ENCODE measurements at places on chromosomes 11 and 22. TPM values are rescaled to one million over a fixed set of nuclear protein-coding genes. Genes with fewer than 3 reads are reported as not detected.

GRCh38 chr22:23745791-23746190 is 5.1 kb downstream of the ZNF70 start:
- no peak for DNase-seq

DNA sequence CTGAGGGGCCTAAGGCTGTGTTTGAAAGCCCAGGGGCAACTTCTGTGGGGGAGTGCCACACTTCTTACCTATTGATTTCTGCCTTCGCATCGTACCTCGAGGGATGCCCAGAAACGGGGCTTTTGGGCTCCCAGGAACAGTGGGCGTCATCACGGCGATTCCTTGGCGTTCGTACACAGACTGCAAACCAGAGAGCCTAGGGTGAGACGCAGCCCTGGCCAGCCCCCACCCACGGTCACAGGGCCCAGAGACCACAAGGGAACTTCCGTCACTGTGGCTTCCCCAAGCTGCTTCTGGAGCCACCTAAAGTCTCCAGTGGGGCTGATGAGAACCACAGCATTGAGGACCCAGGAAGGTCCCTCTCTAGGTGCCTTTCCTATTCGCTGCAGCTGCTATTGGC is 91.9 kb downstream of the CTTN start:
- DNase-seq: no peak

DNA sequence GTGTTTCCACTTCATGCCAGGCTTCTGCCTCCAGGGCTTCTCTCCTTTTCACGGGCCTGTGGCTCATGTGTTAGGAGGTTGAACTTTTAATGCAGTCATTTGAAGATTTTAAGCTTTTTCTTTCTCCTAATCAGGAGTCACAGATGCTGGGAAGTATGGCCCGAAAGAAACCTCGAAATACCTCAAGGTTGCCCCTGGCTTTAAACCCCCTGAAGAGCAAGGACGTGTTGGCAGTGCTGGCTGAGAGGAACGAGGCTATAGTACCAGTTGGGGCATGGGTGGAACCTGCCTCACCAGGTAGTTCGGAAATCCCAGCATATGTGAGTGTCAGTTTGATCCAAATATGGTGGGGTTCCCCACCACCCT is 571 bp downstream of the CCDC15 start:
- DNase-seq: no peak

The CHRM4 gene
- polyA plus RNA-seq: not detected

GRCh38 chr11:11814614-11815452 is 26.9 kb upstream of the USP47 start:
- DNase-seq: no peak

- DNase-seq: no peak
Measured at GRCh38 chr11:31968461-31969358, 122.2 kb upstream of the RCN1 start.

- DNase-seq: no peak
Measured at GRCh38 chr11:39804271-39804670, 1655.2 kb downstream of the LRRC4C start.

GRCh38 chr11:47551086-47551485 is 1.8 kb downstream of the CELF1 start:
- DNase-seq: no peak

DNA sequence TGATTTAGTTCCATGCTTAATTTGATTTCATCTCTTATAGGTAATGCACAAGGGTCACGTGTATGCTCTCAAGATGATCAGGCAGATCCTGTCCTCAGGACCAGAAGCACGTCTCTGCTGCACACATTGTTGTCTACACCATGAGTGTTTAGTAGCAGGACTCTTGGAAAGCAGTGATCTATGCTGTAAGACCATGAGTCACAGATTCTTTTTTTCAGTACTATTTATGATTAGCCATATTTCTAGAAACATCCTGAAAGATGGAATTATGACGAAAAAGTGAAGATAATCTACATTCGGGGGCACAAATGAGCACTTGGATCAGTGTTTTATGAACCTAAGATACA is 29.6 kb downstream of the ZBED4 start:
- no peak for DNase-seq

DNA sequence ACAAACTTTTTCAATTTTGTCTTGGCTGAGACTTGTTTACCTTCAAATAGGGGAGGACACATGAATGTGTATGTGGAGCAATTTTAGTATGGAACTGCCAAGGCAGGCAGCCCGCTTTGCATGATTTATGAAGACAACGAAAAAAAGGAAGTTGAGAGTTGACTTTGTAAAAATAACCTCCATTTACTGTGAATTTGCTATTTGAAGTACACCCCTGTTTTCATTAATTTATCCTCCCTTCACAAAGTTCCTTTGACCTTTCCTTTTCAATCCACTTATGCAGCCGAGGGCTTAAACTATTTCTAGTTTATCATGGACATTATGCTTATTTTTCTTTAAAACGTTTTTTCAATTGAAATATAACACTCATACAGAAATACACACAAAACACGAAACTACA is 369.6 kb upstream of the CADM1 start:
- DNase-seq: no peak

The TCN2 gene
- polyA plus RNA-seq: 174 TPM

GRCh38 chr11:117900121-117900648 is 23.7 kb upstream of the FXYD6 start:
- no peak for DNase-seq

The DRD4 gene
- 0.47 TPM for polyA plus RNA-seq

DNA sequence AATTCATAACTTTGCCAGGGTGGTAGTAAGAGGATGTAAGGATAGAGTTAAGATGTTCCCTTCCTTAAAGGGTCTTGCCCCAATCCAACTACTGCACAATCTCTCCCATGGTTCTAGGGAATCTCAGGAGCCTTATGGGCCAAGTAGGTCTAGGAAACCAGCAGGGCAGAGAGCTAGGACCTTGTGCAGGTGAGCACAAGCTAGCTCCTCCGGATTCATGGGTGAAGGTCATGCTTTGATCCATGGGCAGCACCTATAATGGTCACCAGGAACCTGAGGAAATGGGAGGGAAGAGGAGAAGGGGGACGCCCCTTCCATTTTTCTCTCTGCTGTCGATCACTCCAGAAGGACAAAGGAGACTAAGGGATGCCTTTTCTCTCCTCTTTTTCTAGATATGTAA is 16.8 kb downstream of the KCNJ11 start:
- DNase-seq: no peak

GRCh38 chr11:102389253-102389652 is 42.2 kb downstream of the BIRC2 start:
- DNase-seq: no peak

GRCh38 chr11:19660076-19660475 is 52.6 kb upstream of the NAV2 start:
- DNase-seq: no peak

- no peak for DNase-seq
Measured at GRCh38 chr11:17611049-17611448, 64.0 kb downstream of the OTOG start.

The PLAAT5 gene
- 7.6 TPM for polyA plus RNA-seq

DNA sequence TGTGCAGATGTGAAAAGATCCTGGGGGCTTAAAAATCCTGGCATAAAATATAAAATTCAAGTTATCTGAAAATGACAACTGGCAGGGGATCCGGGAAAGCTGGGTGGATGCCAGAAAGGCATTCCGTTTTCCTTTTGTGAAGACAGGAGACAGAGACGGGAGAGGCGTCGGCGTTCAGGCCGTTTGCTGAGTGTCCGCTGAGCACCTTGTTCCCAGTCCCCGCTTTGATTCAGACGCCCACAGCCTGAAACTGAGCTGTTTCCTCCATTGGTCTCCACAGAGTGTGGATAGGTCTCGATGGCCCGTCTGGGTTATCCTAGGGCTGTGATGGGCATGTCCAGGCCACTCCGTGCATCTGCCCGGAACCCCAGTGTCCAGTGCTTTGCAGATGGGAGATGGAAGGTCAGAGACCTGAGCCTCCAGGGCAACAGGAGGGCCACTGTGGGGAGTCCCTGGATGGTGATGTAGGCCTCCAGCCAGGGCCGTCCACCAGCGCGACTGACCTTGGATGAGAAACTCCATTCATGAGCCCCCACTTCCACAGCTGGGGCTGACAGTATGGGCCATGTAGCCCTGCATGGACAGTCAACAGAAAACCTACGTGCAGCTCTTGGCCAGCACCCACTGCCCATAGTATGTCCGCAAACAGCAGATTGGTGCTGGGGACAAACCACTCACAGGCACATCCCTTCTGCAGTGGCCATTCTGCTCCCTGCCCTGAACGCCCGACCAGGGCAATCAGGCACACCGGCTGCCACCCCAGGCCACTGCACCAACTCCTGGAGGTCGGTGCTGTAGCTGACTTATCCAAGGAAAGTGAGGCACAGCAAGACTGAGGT is 11.6 kb downstream of the MRGPRF start:
- peak; percentile 65 for DNase-seq

DNA sequence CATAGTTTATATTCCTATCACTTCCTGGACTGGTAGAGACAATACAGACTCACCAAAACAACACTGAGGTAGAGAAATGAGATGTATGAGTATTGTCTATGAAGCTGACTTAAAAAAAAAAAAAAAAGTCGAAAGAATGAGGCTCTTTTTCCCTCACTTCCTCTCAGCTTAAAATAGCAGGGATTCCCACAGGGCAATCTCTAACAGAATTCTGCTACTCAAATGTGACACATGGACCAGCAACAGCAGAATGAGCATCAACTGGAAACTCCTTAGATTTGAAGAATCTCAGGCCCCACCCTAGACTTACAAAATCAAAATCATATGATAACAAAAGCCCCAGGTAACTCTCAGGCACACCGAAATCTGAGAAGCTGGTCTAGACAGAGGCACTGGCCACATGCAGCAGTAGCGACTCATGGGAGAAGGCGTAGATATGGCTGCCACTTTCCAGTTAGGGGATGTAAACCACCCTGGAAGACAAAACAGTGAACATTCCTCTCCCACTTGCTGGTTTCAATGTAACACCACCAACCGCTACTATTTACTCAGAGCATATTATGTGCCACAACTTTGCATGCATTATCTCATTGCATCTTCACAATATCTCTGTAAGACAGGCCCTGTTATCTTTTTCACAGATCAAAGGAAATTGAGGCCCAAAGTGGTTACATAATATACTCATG is 128.0 kb downstream of the RBFOX2 start:
- DNase-seq: no peak

GRCh38 chr11:326842-327580 is 6.4 kb upstream of the IFITM3 start:
- peak; percentile 53 for DNase-seq

DNA sequence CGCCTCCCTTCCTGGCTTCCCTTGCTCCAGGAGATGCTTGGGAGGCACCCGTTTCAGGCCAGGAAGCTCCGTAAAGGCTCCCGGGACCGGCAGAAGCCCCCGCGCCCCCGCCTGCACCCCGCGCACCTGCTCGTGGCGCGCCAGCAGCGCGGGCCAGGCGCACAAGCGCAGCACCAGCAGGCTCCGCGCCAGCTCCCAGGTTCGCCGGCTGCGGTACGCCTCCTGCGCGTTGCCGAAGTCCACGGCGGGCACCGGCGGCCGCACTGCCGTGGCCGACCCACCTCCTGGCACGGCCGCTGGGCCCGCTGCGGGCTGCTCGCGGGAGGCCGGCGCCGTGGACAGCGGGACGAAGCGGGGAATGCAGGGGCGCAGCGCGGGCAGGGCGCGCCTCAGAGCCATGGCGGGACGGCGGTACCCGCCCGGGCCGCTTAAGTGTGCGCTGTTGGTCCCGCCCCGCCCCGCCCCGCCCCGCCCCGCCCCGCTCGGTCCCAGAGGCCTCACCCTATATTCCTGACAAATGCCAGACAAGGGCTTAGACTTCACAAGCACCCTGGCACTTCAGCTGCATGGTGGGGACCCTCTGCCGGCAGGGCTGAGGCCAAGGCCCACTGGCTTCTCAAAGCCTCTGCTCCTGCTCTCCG is at the start of gene PRODH:
TSS of gene PRODH (minus strand) at position 405 of the 641 bp plus-strand sequence. CDS start at position 399, 6 bp downstream.
- DNase-seq: no peak

The UCP2 gene
- 36.4 TPM for polyA plus RNA-seq

DNA sequence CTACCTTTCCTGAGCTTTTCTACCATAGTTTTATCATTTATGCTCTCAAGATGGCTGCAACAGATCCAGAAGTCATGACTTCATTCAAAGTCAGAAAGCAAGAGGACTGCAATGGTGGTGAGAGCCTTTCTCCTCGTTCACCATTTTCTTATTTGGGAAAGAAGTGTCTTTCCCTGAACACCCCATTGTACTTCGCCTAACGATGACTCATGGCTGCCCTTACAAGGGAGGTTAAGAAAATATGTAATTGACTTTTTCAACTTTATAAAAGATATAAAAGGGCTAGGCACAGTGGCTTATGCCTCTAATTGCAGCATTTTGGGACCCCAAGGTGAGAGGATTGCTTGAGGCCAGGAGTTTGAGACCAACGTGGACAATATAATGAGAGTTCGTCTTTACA is 541.7 kb downstream of the METTL15 start:
- no peak for DNase-seq

- no peak for DNase-seq
Measured at GRCh38 chr11:2391181-2391975, 9.2 kb upstream of the TSSC4 start.

GRCh38 chr11:113159988-113160807 is 154.2 kb upstream of the TTC12 start:
- no peak for DNase-seq

DNA sequence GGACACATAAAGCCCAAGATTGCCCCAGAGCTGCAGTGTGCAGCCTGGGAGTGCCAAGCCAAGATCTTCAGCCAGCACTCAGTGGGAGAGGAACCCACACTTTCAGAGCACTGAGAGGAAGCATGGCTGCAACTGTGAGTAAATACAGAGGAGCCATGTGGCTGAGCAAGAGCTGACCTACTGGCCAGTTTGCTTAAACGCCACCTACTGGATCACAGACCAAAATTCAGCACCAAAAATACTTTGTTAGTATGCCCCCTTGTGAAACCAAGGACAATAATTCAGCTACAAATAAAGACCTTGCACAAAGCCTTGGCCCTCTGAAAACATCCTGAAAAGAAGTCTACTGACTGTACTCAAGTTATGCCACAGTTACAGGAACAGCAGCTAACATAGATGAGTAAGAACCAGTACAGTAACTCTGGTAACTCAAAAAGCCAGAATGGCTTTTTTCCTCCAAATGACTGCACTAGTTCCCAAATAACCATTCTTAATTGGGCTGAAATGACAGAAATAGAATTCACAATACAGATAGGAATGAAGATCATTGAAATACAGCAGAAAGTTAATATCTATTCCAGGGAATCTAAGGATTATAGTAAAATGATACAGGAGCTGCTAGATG is 10.1 kb upstream of the OR4A15 start:
- no peak for DNase-seq

DNA sequence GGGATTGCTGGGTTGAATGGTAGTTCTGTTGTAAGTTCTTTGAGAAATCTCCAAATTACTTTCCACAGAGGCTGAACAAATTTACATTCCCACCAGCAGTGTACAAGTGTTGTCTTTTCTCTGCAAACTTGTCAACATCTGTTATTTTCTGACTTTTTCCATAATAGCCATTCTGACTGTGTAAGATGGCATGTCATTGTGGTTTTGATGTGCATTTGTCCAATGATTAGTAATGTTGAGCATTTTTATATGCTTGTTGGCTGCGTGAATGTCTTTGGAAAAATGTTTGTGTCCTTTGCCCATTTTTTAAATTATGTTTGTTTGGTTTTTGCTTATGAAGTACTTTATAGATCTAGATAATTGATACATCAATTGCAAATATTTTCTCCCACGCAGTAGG is 1025.0 kb downstream of the JRKL start:
- no peak for DNase-seq
